ENCODE measurements at places on chromosomes 4 and X.

DNA sequence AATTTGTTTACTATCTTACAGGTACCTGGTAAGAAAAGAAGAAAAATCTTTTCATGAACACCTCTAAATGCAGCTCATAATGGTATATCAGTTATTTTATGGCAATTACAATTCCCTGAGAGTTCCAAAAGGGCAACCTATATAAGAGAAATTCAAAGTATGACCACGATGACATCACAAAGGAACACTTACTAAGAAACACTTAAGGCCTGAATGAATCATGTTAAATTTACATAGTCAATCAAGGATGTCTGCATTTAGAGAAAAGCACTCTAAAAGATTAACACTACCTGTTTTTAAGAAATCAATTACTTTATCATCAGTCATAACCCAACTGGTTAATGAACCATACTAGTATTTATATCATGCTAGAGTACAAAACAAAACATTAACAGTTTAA, 63.9 kb downstream of the LCORL start:
- DNase-seq: peak; percentile 15

GRCh38 chr4:69701696-69702095, 48.6 kb upstream of the UGT2A1 start:
- DNase-seq: no peak

DNA sequence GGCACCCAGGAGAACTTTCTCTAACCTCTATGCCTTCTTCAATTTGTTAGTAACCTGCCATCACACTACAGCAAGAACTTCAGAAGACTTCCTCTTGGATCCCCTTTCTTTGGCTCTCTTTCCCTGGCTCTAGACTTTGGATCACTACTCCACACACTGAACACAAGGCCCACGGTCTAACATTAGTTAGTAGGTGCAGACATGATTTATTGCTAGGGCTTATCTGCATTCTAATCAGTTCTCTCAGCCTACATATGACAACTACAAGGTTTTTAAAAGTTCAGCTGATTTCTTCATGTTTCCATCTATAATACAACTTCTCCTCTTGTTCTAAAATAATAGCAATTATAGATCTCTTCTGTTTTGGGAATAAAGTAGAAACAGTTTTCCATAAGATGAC, 209.1 kb upstream of the ANXA10 start:
- DNase-seq: no peak

DNA sequence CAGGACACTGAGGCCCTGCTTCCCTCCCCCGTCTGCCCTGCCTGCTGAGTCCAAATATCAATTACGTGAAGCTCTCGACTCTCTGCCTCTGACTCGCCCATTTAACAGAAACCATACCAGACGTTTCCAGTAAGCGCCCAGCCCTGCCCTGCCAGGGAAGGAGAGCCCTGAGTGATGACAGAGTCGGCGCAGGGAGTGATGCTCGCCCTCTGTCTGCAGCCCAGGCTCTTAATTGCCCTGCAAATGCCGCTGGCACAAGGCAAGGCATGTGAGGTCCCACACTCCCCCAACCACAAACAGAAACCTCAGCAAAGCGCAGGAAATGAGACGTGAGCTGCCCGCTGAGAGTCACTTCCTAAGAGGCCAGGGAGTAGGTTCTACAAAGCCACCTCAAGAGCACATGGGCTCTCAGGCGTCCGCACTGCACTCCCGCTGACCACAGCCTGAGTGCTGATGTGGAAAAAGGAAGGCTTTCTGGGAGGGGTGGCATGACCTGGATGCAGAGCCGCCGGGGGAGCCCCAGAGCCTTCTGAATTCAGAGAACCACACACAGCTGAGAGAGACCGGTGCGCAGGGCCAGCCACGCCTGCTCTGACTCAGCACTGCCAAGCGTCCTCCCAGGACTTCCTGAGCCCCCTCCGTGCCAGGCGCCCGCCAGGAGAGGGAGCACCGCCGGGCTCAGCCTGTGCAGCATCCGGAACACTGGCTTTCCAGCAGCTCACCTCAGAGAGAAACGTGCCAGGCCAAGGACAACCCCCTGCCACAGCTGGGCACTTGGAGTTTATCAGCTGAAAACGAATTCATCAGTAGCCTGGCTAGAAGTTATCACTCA, 5.3 kb downstream of the ZFYVE28 start:
- DNase-seq: peak; percentile 93

DNA sequence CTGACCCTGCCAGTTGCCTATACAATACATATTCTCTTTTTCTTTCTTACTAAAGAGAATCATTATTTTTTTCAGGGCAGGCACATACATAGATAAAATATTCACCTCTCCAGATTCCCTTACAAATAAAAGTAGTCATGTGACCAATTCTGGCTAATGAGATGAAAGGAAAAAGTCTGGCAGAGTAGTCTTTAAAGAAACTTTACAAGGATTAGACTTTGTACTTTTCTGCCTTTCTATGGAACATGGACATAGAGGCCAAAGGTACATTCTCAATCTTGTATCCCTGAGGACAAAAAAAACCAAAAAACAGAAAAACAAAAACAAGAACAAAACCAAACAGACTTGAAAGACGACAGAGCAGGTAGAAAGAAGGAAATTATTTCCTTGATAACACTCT, 75.6 kb downstream of the DCK start:
- DNase-seq: no peak

DNA sequence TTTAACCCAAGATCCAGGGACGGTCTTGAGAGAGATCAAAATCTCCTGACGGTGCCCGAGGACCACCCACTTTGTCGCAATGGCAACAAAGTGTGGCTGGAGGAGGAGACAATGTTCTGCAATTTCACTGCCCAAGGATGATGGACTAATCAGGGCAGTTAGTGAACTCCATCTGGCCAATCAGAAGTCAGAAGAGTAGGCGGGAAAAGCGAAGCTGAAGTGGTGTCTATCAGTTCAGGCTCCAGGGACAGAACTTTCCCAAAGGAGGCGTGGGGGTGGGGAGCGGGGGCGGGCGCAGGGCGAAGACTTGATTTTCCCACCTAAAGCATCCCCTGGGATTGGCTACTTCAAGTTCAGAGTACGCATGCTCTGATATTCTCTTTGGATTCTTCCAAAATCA, 25.6 kb downstream of the SPACA5B start:
- no peak for DNase-seq

DNA sequence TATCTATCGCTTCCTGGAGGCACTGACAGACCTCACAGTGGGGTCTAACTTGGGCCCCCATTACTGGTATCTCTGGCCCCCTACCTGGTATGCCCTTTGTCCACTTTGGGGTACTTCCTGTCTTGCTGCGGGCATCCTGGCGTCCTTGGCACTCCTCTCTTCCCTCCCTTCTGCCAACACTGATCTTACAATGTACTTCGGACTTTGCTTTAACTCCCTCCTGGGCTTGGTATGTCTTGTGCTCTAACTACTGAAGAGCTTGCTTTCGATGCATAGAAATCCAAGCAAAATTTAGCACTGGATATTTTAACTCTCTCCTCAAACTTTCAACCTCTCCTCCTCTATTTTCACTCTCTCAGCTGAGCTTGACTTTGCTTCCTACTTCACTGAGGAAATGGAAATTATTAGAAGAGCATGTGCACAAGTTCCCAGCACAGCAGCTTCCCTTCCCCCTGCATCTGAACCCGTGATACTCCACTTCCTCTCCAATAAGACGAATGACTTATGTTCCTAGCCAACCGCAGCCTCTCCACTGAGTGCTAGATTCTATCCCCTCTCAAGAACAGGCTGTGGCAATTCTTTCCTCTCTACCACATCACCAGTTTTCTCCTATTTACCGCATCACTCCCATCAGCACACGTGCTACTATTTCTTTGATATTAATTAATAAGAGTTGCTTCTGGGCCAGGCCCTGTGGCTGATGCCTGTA, 52.9 kb downstream of the SUPT20HL2 start:
- DNase-seq: peak; percentile 75

DNA sequence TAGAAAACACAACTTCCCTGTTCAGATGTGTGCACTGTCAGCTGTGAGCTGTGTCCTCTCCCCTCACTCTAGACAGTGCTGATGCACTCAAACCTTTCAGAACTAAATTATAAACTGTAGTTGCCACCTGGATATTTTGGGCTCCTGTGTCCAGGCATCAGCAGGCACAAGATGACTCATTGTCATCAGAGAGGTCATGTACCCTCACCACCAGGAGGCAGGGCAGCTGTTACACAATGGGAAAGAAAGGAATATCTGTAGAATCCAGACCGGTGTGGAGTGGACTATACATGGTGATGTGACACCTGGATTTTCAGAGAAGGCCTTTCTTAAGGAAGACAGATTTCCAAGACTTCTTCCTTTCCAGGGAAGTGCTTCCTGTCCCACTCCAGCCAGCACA, 854.4 kb upstream of the AGA start:
- DNase-seq: no peak

GRCh38 chrX:107711521-107712181, 63.9 kb downstream of the TSC22D3 start:
- DNase-seq: peak; percentile 39

GRCh38 chr4:123976285-123976684, 579.7 kb downstream of the SPRY1 start:
- peak; percentile 46 for DNase-seq

- DNase-seq: no peak
These were observed 163.1 kb downstream of the ARAP2 start for GRCh38 chr4:36081185-36081584.

DNA sequence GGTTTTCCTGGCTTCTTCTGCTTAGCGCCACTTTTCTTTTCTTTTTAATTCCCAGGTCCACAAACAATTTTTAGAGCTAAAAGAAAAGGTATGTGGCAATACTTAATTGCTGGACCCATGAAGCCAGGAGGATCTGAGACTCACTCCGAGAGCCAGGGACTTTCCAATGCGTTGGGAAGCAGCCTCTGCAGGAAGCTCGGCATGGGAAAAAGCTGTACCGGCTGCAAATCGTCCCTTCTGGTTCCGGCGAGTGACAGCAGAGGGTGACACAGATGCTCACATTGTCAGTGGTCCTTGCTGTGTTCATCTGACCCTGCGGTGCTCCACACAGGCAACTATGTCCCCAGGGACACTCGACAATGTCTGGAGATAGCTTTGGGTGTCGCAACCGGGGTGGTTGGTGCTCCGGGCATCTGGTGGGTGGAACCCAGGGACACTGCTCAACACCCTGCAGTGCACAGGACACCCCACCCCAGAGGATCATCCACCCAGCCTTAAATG, 164.0 kb downstream of the PRKX start:
- DNase-seq: peak; percentile 35

DNA sequence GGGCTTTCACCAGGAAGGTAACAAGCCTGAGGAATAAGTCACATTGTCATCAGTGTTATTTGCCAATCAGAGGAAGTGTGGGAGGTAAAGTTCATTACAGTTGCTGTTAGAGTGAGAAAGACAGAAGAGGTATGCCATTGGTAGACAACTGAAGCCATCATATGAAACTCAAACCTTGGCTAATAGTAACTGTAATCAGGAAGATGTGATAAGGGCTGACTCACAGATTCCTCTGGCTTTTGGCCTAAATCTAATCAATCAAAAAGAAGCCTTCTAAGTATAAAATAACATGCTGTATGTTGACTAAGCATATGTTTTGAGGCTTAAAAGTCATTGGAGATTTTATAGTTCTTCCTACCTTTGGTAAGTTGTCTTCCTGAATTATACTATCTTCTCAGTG, 242.8 kb downstream of the PCDH7 start:
- peak; percentile 74 for DNase-seq

GRCh38 chr4:68375667-68376559, 26.0 kb upstream of the YTHDC1 start:
- peak; percentile 81 for DNase-seq

GRCh38 chr4:1401409-1402020, 4.7 kb downstream of the NKX1-1 start:
- no peak for DNase-seq

GRCh38 chrX:24748196-24748595, 54.5 kb downstream of the POLA1 start:
- DNase-seq: no peak

DNA sequence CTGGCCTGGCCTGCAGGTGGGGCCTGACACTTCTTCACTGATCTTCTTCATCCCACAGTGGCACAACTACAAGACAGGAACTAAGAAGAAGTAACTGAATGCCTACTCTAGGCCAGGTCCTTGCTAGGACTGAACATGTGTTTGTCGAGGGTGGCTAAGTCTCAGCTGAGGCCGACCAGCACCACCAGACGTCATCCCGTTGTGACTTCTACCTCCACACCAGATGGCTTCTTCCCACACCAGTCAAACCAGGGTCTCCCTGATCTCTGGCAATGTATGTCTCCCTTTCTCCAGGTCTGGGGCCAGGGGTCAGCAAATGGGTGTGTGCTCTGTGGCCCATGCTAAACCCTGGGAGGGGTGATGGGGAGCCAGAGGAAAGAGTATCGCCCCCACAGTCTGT, 40.2 kb downstream of the PJA1 start:
- no peak for DNase-seq

- peak; percentile 77 for DNase-seq
These were observed 34.0 kb downstream of the ETDB start for GRCh38 chrX:135086197-135086854.

GRCh38 chr4:6962211-6963041, 52.8 kb downstream of the TBC1D14 start:
- no peak for DNase-seq

DNA sequence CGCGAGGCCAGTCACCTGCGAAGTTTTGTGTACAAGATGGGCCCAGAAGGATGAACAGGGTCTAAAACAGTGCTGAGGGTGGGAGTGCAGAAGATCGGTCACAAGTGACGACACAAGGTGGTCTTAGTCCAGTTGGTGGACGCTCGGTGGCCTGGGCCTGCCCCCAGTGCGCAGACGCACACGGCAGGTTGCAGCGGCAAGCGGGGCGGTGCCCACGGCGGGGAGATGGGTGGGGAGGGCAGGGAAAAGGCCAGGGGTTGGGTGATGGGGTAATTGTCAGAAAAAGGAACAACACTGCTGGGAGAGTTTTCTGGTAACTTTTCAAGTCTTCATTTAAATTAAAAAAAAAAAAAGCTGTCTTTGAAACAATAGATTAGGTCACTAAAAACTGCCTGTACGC, 1.0 kb upstream of the PRDX4 start:
- no peak for DNase-seq

- no peak for DNase-seq
These were observed 170.2 kb downstream of the APBB2 start for GRCh38 chr4:41044165-41044564.

GRCh38 chr4:41258783-41259182, 2.1 kb downstream of the UCHL1 start:
- peak; percentile 87 for DNase-seq

- no peak for DNase-seq
These were observed 90.6 kb upstream of the WWC2 start for GRCh38 chr4:183008492-183008891.

GRCh38 chrX:109967156-109967555, 35.8 kb upstream of the TMEM164 start:
- DNase-seq: peak; percentile 12

GRCh38 chr4:48483777-48484493, 792 bp downstream of the SLC10A4 start:
- DNase-seq: no peak

GRCh38 chr4:36235306-36235705, 9.0 kb downstream of the ARAP2 start:
- peak; percentile 49 for DNase-seq

Measured in choroid plexus epithelial cell (primary cell).